ENCODE measurements at places on chromosomes 7 and 10.

DNA sequence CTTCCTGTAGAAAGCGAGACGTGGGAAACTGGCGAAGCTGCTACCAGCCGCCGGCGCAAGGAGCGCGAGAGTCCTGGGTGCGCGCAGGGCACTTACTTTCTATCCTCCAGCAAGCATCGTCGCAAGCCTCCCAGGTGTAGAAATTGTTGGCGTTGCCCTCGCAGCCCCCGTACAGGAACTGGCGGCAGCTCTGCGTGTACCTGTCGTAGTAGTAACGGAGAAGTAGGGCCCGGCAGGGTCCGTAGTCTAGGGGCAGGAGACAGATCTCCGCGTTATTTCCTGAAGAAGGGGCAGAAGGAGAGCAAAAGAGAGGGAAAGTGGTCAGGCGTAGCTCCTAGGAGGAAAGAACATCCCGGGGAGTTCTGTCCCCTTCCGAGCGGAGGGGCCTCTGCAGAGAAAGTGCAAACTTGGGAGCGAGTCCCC is 501 bp downstream of the TFPI2 start:
- no peak for DNase-seq

DNA sequence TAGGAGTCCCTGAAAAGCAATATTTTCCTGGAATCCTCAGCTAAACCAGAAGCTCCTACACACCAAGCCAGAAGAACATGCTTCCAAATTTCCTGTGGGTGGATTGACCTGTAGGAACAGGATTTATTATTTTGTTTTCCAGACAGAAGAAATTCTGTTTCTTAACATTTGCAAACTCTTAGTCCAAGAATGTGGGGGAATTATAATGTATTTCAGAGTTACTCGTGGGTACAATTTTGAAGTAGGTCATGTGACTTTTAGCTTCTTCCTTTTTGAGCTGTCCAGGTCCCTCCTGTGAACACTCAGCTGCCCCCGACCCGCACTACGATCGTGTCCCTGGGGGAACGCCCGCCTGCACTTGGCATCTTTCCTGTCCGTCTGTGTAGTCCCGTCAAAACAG is 27.7 kb upstream of the VIPR2 start:
- no peak for DNase-seq

- no peak for DNase-seq
These were observed 273.7 kb upstream of the CHRM2 start for GRCh38 chr7:136594739-136595144.

DNA sequence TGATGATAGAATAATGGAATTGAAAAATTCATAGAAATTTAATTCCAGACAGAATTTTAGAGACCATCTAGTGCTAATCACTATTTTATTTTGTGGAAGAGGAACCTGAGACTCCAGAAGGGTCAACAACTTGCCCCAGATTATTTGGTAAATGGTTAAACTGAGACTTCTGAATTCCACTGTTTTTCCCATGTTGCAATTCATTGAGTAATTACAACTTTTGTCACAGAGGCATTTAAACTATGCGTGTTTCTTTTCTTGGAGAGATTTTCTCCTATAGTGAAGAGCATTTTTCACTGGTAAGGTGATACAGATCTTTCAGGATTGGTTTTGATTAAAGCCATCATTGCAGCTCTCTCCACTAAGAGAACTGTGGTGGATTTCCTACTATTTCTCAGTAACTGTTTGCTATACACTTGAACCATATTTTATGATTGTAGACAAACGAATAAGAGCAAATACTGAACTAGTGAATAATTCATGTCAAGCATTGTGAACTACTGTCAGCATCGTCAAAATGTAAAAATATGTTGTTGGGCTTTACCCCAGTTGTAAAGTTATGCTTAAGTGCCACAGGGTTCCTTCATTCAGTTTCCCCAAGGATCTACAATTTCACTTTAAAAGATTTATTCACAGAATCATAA is 26.5 kb downstream of the LRGUK start:
- DNase-seq = no peak

DNA sequence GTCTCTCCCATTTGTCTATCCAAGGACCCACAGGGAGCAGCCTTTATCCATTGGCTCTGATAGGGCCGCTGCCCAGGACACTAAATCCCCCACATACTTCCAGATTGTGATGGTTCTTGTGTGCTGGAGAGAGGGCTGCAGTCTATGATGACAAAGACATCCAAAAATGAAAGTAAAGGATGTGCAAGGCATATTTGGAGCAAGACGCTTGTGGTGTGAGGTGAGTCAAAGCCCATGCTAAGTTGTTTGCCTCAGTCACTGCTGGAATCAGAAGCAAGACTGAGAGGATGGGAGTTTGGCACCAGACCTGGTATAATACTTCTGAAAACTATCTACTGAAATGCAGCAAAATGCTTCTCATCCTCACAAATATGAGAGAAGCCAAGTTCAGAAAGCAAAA is 22.7 kb downstream of the ZNF22 start:
- DNase-seq = no peak

DNA sequence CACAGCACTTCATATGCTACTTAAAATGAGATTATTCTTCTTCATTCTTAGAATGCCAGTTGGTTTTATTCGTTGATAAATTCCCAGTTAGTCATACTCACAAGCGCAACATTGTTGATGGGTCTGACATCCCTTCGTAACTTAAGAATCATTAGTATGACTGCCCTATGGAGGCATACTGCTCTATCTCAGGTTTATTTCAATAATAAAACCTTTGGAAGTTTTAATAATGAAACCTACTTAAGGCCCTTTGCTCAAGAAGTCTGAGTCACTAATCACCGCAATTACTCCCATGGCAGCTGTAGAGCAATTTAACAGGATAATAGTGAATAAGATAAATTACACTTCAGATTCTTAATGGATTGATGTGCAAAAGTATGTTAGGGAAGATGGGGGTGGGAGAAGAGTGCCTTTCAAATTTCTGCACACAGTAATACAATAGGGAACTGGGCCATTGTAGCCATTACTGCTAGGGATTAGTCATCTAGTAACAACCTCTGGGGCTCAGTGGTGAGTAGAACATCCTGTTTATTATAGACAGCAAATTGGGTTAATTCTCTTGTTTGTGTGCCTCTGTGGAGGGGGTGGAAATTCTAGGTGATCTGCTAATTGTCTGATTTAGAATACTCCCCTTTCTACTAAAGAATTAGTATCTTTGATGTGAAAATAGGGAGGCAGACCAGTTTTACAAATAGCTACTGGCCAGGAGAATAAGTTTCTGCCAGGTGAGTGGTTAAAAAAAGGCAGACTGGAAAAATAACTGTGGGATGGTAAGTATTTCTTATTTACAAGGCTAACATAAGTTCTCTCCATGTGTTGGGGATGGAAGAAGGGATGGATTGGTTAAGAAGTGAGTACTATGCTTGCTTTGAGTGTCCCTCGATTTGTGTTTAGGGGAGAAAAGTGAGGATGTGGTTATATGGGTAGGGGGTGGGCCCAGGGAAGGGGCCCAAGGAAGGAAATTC is 74.5 kb upstream of the VKORC1L1 start:
- DNase-seq = no peak

DNA sequence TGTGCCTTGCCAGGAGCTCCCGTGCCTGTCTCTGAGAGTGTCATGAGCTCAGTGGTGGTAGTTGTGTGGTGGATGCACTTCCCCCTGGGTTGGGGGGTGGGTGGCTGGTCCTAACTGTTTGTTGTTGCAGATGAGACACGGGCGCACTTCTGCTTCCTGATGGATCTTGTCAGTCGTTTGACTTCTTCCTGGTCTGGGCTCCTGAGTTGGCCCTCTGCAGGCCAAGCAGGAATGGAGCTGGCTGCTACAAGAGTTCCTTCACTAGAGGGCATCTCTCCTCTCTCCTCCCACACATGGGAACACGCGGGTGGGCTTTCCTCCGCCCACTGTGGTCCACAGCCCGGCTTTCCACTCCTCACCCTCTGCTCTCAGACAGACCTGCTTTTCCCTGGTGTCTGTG is 82.0 kb downstream of the BMS1 start:
- DNase-seq = no peak

DNA sequence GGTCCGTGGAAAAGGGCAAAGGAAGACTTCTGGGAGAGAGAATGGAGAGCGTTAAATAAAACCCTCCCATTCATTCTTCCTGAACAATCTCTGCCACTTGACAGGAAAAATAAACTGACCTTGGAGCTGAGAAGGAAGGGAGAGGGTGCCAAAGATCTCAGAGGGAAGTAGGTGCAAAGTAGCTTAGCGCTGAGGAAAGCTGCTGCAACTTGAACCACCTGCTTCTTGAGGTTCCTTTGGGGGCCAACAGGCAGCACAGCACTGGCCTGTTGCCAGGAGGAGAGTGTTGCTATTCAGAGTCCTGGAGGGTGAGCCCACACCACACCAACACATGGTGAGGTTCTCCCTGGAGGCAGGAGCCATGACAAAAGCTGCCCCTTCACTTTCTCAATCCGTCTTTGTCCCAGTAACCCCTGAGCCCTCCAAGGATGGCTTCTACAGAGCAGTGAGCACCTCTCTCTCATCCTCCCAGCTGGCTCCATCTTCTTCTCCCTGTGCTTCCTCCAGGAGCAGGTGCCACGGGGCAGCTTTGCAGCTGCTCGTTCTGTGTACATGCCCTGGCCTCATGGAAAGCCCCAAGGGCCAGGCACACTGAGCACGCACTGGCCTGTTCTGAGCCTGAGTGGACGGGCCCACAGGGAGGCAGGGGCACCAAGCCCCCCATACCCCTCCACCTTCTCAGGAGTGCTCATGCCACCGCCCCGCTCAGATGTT is 101.3 kb downstream of the STRA8 start:
- no peak for DNase-seq

DNA sequence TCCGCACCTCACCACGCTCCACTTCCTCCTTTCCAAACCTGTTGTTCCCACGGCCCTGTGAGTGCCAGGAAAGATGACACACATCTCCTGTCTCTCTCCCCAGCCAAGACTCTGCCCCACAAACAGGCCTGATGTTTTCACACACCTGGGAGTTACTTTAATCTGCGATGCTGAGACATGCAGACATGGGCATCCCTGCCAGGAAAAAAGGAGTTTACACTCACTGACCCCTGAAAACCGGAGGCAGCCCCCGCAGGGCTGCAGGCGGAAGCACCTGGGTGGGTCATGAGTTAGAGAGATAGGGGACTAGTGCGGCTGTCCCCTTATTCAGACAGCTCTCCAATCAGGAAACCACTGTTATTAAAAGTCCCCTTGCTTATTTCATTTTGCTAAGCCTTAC is 106.4 kb upstream of the CARD11 start:
- no peak for DNase-seq

DNA sequence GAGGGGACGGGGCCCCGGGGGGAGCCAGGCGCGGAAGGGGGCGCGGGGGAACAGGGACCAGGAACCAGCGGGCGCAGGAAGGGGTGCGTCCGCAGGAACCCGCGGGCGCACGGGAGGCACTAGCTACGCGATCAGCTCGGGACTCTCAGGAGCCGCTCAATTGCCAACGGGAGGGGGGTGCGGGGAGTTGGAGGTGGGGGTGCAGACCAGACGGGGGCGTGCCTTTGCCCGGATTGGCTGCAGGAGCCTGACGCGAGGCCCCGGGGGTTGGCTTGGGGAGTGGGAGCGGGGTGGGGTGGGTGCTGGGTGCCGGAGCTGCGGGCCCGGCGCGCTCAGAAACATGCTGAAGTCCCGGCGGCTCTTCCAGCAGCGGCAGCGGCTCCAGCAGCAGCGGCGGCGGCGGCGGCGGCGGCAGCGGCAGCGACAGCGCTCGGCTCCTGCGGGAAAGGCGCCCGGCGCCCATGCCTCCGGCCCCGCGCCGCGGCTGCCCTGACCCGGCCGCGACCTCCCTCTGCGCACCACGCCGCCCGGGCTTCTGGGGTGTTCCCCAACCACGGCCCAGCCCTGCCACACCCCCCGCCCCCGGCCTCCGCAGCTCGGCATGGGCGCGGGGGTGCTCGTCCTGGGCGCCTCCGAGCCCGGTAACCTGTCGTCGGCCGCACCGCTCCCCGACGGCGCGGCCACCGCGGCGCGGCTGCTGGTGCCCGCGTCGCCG is at the start of gene ADRB1:
Gene ADRB1, plus strand, starts transcription at position 335 of the 715 bp plus-strand sequence. Its CDS starts 267 bp downstream, at position 602.
- no peak for DNase-seq

- DNase-seq = no peak
These were observed 136.2 kb upstream of the CTBP2 start for GRCh38 chr10:125296598-125296997.

DNA sequence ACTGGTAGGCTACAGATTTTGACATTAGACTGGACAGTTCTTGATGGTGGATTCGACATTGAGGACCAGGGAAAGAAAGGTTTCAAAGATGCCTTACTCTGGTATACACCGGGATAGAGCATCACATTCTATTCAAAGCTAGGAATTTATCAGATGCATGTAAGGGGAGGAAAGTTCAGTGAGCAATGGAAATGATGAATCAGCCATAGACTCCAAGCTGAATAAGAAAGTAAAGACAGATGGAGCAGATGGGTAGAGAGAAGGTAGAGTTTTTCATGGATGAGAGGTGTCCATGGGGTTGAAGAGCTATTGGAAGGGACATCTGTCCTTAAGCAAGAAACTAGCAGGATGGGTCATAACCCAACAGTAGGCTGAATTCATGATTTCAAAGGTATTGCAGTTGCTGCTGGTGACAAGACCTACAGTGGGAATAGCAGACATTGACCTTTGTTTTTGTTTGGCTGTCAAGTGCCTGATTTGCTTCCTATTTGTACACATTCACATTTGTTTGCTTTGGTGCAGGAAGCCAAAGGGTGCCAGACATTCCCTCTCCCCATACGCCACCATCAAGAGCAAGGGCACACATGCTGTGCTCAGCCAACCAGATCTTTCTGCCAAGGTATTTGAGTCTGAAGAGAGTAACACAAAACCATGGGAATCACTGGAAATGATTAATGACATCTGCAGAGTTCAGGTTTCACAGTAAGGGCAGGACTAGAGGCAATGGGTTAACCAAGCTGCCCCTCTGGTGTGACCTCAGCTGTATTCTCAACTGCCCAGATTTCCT is 8.6 kb upstream of the CACUL1 start:
- no peak for DNase-seq

- DNase-seq = no peak
These were observed 109.0 kb upstream of the KLF6 start for GRCh38 chr10:3893901-3894563.

DNA sequence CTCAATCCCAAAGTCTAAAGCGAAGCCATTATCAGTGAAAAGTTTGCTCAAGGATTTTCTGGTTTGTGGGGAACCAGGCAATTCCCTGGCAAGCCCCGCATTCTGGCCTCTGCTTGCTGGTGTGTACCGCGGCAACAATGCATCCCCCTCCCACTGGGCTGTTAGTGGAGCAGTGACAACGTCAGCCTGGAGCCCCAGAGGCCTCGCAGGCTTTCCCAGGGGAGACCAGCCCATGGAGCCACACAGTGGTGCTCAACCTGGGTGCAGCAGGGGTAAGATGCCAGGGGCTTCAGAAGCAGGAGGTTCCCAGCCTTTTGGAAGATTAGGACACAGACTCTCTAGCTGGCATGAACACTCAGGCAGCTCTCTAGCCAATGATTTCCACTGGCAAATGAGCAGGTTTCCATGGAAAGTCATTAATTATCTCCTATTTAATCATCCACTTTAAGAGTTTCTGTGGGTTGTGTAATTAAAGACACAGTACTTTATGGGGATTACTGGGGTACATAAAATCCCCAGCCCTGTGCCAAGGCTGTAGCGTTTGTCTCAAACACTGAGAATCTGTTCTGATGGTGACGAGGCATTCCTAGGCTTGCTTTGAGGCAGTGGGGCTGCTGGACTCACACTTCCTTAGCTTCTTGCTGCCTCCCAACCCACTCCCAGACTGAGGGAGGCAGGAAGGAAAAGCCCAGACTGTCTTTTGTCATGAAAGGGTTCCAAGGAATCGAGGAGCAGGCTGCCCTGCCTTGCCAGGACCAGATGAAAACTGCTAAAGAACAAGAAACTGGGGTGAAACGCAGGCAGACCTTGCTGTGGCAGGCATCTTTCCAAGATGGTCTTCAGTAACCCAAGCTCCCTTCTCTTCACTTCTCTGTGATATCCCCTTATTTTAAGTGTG is 411.9 kb upstream of the SHH start:
- DNase-seq = no peak

- no peak for DNase-seq
These were observed 123.6 kb downstream of the SH3PXD2A start for GRCh38 chr10:103731609-103732270.

- no peak for DNase-seq
These were observed 411.1 kb upstream of the MBL2 start for GRCh38 chr10:53183733-53184132.
